Right ventricle myocardium superior (tissue), 1 donor: ENCODE measurements at places on chromosomes 6 and 20. TPM values are rescaled to one million over a fixed set of nuclear protein-coding genes. Genes with fewer than 3 reads are reported as not detected.

The SLC4A11 gene
- total RNA-seq, result 0.16 TPM

The SPATA25 gene
- 1.7 TPM for total RNA-seq

The GHRH gene
- total RNA-seq, result 0.97 TPM

The SLC22A1 gene
- total RNA-seq, result 0.35 TPM

The OPRM1 gene
- total RNA-seq, result not detected

The FAM209A gene
- total RNA-seq, result not detected

The ABHD16B gene
- not detected for total RNA-seq

The GLP1R gene
- total RNA-seq, result 6.5 TPM

The SLC32A1 gene
- total RNA-seq, result not detected

The DEFB124 gene
- total RNA-seq, result not detected

The HAO1 gene
- total RNA-seq, result not detected

The TGM2 gene
- 469 TPM for total RNA-seq

The NOX3 gene
- not detected for total RNA-seq

The GCNT2 gene
- total RNA-seq, result 37.1 TPM

The AKAP12 gene
- total RNA-seq, result 13.9 TPM

The FERMT1 gene
- 1.0 TPM for total RNA-seq

The SLC17A2 gene
- total RNA-seq, result not detected

The ZNF831 gene
- total RNA-seq, result 0.08 TPM

The TFB1M gene
- 19.5 TPM for total RNA-seq

The LRRN4 gene
- total RNA-seq, result not detected

The LPA gene
- total RNA-seq, result not detected

The RAB23 gene
- 10.8 TPM for total RNA-seq

The NEURL2 gene
- total RNA-seq, result 6.5 TPM

The CCHCR1 gene
- 10.9 TPM for total RNA-seq

The SNAP25 gene
- not detected for total RNA-seq

The OVOL2 gene
- not detected for total RNA-seq

The HNF4A gene
- not detected for total RNA-seq

The TMEM74B gene
- 5.2 TPM for total RNA-seq

The TMC2 gene
- not detected for total RNA-seq

The CDSN gene
- not detected for total RNA-seq

The TCF15 gene
- 13.4 TPM for total RNA-seq

The ZC2HC1B gene
- not detected for total RNA-seq

The SDC4 gene
- 80.7 TPM for total RNA-seq

The LY6G6F gene
- not detected for total RNA-seq

The CLPSL2 gene
- total RNA-seq, result not detected

The ENPP4 gene
- 18.3 TPM for total RNA-seq

The PPP1R18 gene
- 13.4 TPM for total RNA-seq

The SNAI1 gene
- 0.81 TPM for total RNA-seq

The TMEM14A gene
- 8.4 TPM for total RNA-seq

The VGLL2 gene
- not detected for total RNA-seq

The MCUR1 gene
- total RNA-seq, result 35.7 TPM

The PGC gene
- not detected for total RNA-seq

The RBPJL gene
- total RNA-seq, result not detected

The MUCL3 gene
- not detected for total RNA-seq

The TXLNB gene
- total RNA-seq, result 125 TPM

The PMEPA1 gene
- 21.5 TPM for total RNA-seq

The CYP21A2 gene
- not detected for total RNA-seq

The MATN4 gene
- not detected for total RNA-seq

The TSHZ2 gene
- total RNA-seq, result 4.9 TPM

The TMEM151B gene
- not detected for total RNA-seq

The FAM83C gene
- total RNA-seq, result not detected

The LTA gene
- total RNA-seq, result not detected

The ZBTB46 gene
- 13.5 TPM for total RNA-seq

The KDM1B gene
- total RNA-seq, result 13.2 TPM
